ENCODE measurements at places on chromosomes 1 and 21.

DNA sequence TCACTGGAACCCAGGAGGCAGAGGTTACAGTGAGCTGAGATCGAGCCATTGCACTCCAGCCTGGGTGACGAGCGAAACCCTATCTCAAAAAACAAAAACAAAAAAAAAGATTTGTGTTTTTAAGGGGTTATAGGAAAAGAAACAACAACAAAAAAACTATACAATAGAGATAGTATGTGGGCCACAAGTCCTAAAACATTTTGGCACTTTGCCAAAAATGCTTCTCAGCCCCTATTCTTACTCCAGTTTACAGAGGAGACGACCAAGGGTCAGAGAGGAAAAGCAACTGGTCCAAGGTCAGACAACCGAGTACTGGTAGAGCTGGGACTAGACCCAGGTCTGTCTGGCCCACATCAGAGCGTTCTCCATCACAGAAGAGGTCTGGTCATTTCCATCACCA, 3.0 kb downstream of the FBXO44 start:
- DNase-seq, result no peak

DNA sequence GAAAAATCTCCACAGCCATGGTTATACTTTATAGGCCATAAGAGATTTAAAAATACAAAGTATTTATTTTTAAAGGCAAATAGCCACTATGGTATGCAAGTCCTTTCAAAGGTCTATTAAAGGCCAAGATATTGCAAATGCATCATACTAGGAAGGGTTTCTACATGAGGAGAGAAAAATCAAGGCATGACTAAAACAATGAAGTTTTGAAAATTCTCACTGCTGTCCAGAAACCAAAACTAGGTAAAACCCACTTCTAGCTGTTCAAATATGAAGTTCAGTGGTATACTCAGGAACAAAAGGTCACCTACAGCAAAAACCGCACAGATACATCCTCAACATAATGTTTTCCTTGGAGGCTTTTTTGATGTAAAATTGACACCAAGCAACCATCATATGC, 75.0 kb downstream of the EPS15 start:
- DNase-seq, result no peak

DNA sequence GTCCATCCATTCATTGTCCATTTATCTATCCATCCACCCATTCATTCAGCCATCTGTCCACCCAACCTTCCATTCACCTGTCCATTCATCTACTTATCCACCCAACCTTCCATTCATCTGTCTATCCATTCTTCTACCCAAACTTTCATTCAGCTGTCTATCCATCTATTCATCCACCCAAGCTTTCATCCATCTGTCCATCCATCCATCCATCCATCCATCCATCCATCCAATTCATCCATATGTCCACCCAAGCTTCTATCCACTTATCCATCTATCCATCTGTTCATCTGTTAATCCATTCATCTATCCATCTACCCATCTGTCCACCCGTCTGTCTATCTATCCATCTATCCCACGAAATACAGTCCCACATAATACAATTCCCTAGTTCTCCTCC, 21.6 kb upstream of the MAN1C1 start:
- no peak for DNase-seq

DNA sequence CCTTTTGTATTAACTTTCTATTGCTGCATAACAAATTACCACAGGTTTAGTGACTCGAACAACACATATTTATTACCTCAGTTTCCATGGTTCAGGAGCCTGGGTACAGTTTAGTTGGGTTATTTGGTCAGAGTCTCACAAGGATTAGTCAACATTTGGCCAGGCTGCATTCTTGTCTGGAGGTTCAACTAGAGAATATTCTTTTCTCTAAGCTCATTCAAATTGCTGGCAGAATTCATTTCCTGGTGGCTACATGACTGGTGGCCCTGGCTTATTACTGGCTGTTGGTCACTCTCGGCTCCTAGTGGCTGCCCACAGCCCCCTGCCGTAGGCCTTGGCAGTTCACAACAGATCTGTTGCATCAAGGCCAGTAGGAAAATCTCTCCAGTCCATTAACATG, 81.1 kb upstream of the ADAR start:
- DNase-seq, result no peak

DNA sequence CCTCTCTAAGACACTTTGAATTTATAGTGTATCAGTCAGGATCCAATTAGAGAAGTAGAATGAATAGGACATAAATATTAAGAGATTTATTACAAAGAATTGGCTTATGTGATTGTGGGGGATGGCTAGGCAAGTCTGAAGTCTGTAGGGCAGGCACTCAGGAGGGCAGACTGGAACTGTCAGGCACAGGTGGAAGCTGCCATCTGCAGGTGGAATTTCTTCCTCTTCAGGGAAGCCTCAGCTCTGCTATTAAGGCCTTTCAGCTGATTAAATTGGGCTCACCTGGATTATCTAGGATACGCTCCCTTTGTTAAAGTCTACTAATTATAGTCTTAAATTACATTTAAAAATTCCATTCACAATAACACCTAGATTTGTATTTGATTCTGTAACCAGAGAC, 92.0 kb upstream of the HAO2 start:
- no peak for DNase-seq

DNA sequence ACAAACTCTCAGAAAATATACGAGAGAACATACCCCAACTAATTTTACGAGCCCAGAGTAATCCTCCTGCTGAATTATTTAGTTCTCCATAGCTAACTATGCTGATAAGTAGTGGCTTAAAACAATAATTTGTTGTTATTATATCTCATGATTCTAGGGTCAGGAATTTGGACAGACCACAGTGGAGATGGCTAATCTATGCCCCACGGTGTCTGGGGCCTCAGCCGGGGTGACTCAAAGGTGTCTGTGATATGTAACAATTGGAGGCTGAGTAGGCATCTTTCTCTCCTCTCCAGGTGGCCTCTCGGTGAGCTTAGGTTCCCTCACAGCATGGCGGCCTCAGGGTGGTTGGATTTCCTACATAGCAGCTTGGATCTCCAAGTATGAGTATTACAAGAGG, 35.4 kb upstream of the FOXO6 start:
- no peak for DNase-seq

DNA sequence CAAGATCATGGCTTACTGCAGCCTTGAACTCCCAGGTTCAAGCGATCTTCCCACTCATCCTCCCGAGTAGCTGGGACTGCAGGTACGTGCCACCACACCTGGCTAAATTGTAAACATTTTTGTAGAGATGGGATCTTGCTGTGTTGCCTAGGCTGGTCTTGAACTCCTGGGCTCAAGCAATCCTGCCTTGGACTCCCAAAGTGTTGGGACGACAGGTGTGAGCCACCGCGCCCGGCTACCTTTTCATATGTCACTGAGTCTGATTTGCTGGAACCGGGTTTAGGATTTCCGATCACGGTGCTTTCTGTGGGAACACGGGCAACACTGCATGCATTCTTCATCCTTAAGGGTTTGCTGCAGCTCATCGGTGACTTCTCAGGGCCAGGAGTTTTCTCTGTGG, 32.2 kb upstream of the PCBP3 start:
- DNase-seq, result no peak

GRCh38 chr1:104733866-104734265, 984.2 kb downstream of the AMY1C start:
- DNase-seq, result no peak

DNA sequence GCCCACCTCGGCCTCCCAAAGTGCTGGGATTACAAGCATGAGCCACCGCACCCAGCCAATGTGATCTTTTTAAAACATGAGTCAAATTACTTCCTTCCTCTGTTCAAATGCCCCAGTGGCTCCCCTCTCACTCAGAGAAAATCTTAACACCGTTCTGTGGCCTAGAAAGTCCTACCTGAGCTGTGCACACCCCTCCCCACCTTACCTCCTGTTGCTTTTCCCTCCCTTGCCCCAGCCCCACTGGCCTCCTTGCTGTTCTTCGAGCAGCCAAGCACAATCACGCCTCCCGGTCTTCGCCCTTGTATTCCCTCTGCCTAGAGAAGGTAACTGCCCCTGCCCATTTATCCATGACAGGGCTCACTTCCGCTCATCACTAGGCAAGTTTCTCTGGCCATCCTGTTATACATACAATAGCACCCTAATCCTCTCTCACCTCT, 62.6 kb upstream of the RPL11 start:
- DNase-seq, result no peak

- no peak for DNase-seq
These were observed 5.0 kb downstream of the GUCA2B start for GRCh38 chr1:42158189-42158588.

GRCh38 chr1:119347858-119348257, 20.7 kb upstream of the HAO2 start:
- no peak for DNase-seq

DNA sequence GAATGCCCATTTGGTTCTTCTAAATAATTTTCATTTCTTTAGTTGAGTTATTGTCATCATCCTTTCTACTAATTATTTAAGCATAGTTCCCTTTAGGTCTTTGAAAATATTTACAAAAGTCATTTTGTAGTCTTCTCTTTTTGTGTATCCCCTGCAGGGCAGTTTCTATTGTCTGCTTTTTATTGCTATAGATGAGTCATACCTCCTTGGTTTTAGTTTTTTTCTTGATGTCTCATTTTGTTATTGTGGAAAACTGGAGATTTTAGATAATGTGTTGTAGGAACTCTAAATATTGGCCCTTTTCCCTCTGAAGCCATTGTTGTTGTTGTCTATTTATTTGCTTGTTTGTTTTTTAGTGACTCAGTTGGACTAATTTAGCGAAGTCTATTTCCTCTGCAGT, 387.9 kb downstream of the NUF2 start:
- no peak for DNase-seq

DNA sequence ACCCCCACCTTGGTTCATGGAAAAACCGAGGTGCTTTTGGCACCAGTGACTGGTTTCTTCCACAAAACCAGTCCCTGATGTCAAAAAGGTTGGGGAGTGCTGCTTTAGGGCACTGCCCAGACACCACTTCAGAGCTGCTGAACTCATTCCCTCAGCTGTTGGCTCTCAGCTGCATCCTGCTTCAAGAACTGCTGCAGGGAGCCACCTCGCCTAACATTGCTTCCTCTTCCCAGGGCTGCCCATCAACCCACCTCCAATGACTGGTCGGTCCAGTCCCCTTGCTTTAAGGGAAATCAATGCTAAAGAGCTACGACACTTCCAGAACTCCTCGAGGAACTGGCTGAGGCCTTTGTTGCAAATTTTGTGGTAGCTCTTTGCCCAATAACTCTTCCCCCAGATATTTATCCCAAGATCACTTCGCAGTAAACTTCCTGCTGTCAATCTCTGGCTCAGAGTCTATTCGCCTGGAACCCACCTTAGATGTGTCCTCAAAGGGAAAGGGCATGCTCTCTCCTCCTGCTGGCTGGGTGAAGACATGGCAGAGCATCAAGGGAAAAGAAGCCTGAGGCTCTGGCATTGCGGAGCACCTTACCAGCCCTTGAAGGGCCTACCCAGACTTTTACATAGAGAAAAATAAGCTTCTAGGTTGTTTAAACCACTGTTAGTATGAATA, 29.0 kb downstream of the C1orf52 start:
- no peak for DNase-seq

DNA sequence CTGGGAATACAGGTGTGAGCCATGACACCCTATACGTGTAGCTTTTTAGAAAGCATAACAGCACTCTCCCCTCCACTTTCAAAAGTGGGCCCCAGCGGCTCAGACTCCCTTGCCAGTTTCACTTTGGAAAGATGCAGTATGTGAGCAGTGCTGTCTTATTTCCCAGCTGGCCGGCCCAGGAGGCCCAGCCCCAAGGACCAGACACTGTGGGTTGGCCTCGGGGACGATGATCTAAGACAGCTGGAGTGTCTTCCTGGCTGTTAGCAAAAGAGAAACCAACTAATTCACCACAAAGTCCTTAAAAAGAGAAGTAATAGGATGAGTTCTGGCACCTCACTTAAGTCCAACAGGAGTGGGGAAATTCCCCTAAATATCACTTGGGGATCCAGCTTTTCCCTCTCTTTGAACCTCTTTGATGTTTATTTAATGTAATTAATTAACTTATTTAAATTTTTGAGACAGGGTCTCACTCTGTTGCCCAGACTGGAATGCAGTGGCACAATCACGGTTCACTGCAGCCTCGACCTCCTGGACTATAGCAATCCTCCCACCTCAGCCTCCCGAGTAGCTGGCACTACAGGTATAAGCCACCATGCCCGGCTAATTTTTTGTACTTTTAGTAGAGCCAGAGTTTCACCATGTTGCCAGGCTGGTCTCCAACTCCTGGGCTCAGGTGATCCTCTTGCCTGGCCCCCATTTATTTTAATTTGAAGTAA, 17.6 kb upstream of the CLIC4 start:
- no peak for DNase-seq

- no peak for DNase-seq
These were observed 1.0 kb upstream of the ARID1A start for GRCh38 chr1:26694638-26695355.

GRCh38 chr1:38489844-38490270, 369.7 kb downstream of the RRAGC start:
- no peak for DNase-seq

- DNase-seq, result no peak
These were observed 125.9 kb downstream of the DMRTB1 start for GRCh38 chr1:53585129-53585528.

DNA sequence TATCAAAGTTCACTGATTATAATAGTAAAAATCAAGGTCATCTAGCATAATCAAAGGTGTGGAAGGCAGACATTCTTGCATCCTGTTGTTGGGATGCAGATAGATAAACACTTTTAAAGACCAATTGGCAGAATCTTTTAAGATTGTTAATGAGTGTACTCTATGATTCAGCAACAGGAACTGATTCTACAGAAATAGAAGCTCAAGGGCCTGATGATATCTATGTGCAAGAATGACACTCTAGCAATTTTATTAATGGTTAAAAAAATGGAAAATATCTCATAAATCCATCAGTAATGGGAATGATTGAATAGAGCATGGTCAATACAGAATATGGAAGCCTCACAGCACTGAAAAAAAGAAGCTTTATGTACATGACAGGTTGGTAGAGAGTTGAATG, 2.2 kb upstream of the ATP1A4 start:
- DNase-seq, result no peak

- DNase-seq, result no peak
These were observed 59.9 kb downstream of the LRRC8C start for GRCh38 chr1:89692601-89693521.

- DNase-seq, result no peak
These were observed 14.6 kb downstream of the NGF start for GRCh38 chr1:115323366-115324004.

- DNase-seq, result no peak
These were observed 12.5 kb upstream of the IGSF3 start for GRCh38 chr1:116679828-116680628.

GRCh38 chr1:172941471-172941870, 109.3 kb downstream of the TNFSF18 start:
- DNase-seq, result no peak

- DNase-seq, result no peak
These were observed 42.2 kb downstream of the BTF3L4 start for GRCh38 chr1:52098139-52098871.

Data from NCI-H446 treated with DMSO at 0.1 percent for 48 hours (cell line).